ENCODE measurements at places on chromosomes 12 and 14.

GRCh38 chr12:124736115-124737039 is 127.3 kb downstream of the SCARB1 start:
- no peak for DNase-seq

- DNase-seq = no peak
These were observed 15.3 kb downstream of the AREL1 start for GRCh38 chr14:74697543-74697942.

DNA sequence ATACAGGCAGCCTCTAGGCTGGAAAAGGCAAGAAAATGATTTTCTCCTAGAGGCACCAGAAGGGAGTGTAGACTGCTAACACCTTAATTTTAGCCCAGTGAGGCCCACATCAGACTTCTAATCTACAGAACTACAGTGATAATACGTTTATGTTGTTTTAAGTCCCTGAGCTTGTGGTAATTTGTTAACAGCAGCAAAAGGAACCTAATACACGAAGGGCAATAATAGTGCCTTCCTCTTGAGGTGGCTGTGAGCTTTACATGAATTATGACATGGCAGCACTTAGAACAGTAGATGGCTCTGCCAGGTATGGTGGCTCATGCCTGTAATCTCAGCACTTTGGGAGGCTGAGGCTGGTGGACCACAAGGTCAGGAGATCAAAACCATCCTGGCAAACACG is 118.8 kb downstream of the ZNF664 start:
- no peak for DNase-seq

DNA sequence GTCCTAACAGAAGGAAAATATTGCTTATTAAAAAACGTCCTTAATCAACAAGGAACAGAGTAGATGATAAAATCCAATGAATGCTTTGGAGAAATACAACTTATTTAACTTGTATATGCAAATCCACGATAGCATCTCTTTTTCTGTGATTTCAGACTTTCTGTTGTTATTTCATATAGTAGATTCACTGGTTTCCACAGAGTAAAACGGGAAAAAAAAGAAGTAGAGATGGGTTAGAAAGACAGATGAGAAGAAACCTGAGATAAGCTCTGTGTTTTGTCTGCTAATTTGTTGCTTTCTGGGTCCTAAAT is 447.7 kb downstream of the RERGL start:
- no peak for DNase-seq

DNA sequence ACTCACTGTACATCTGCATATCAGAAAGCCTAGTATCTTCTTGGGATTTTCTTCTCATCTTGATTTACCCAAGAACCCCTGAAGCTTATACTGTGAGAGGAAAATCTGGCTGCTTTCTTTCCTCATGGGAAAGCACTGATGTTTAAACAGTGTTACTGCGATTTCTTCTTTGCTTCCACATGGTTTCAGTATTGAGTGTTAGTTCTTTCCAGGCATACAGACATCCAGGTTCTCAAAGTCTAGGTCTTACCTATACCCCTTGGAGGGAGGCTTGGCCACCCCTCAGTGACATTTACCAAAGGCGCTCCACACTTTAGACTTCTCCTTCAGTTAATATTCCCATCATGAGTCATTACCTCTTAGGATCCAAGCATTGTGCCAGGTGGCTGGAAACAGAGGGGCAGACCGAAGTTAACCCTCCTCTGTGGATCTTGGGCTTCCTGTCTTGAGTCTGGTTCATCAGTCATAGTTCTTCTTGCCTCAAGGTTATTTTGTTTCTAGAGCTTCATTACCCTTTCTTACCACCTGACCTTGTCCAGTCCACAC is 79.1 kb downstream of the TMEM117 start:
- no peak for DNase-seq

DNA sequence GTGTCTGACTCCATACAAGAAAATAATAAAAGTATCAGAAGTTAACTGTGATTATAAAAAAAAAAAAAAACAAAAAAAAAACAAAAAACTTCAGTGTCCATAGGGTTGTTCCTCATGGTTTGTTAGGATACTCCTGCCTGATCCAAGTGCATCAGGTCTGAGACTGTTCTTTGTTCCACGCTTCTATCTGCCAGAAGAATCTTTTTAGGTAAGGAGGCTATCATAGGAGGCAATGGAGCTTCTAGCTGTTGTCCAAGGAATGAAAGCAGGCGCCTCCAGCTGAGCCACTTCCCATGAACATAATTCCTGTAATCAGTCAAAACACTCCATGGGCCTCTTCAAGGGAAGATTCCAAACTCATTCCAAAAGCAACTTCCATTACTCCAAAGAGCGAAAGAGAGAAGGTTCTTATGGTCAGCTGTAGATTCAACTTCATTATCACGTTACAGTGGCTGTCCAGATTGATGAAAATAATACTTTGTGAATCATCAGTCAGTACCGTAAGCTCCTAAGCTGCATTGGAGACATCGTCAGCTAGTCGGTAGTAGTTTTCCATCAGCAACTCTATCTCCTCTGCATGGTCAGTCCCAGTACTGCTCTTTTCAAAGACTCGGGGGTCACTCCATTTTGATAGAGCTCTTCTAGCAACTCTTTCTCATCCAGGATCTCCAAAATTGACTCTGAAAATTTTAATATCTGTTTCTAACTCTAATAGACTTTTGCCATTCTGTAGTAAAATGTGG is 9.7 kb downstream of the TBC1D15 start:
- no peak for DNase-seq
